SW480 (cell line): ENCODE measurements at places on chromosomes 7 and 10.

DNA sequence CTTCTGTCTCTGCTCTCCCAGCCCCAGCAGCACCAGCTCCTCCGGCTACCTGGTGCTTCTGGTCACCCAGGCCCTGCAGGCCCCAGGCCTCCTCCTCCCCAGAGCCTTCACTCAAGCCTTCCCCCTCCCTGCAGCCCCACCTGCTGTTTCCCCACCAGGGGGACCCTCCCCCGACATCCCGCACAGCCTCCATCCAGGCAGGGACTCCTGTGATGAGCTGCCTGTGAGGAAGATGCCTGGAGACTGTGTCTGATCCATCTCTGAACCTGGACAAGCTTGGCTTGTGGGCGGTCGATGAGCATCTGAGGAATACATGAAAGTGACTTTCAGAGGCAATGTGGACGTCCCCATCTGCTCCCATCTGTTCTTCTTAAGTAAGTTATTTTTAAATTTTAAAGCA, 45.0 kb downstream of the RAMP3 start:
- no peak for DNase-seq

DNA sequence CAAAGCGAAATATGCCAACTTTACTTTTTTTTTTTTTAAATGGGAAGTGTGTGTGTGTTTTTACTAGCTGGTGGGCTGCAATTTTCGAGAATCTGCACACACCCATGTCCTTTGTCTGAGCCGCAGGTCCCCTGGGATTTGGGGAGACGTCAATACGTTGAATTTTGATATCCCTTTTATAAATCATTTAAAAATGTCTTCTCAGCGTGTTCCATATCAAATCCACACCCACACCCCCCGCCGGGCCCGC, 404 bp upstream of the FMC1 start:
- no peak for DNase-seq

DNA sequence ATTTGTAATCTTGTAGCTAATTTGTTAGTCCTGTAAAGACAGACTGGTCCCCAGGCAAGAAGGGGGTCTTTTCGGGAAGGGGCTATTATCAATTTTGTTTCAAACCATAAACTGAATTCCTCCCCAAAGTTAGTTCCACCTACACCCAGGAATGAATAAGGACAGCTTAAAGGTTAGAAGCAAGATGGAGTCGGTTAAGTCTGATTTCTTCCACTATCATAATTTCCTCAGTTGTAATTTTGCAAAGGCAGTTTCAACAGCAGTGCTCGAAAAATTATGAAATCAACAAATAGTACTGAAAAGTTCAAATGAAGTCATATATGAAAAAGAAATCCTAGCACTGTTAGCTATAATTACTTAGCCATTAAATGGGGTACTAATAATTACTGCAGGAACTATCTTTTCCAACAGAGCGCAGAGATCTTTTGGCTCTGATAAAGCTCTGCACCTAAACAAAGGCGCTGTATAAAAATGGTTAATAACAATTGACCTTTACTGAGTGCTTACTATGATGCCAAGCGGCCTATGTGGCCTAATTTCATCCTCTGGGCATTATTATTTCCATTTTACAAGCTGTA, 756 bp upstream of the SEC24C start:
- DNase-seq, result no peak

DNA sequence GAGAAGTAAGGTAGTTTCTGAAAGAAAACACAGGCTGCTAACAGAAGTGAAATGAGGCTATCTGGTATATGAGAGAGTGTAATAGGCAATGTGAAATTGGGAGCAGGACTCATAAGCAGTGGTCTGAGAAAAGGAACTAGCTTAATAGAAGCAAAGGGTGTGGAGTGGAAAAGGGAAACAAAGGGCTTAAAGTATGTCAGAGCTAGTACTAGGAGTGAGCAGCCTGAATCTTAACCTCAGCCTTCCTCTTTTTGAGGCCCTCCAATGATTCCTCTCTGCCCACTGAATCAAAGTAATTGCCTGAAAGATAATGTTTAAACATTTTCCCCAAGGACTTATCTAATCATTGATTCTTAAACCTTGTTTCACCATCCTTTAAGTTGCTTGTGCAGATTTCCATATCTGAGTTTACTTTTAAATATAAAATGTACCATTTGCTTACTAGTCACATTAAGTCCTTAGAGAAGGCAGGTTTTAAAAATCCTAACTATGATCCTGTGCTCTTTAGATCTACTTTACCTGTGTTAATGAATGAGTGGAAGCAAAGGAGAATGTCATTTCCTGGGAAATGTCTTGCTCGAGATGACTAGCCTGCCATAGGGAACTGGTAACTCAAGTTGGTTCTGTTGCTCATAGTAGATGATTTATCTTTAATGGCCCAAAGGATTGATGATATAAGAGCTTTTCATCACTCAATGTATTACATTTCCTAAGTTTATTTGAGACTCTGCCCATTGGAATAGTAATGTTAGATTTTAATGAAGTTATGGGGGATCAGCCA, 155.0 kb downstream of the SKAP2 start:
- no peak for DNase-seq

- DNase-seq, result no peak
These were observed 71.9 kb downstream of the C10orf105 start for GRCh38 chr10:71647526-71648253.

DNA sequence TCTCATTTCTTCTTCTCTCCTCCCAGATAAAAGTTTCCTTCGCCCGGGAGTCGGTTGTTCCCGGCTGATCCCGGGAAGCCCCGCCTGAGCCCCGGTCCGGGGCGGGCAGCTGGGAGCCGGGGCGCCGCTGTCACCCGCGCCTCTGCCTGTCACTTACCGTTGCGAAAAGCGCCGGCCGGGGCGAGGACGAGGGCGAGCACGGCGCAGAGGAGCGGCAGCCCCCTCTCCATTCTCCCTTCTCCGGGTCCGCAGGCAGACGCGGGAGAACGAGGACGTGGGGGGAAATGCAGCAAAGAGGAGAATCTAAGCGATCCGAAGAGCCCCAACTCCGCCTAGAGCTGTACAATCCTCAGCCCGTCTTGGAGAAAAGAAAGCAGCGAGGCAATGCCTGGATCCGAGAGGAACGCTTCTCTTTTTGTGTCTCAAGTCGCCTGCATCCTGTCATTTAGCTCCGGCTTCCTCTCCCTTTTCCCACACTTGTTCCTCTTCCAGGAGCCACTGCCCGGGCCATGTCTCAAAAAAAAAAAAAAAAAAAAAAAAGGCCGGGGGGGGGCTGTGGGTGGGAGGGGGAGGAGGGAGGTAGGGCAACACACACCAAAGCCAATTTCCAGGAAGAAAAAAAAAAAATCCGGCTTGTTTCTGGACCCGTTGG, at the start of gene NRP1:
NRP1 (minus strand) TSS at position 515 of the 652 bp plus-strand sequence; CDS start at position 230, 285 bp downstream.
- DNase-seq, result peak; percentile 35

DNA sequence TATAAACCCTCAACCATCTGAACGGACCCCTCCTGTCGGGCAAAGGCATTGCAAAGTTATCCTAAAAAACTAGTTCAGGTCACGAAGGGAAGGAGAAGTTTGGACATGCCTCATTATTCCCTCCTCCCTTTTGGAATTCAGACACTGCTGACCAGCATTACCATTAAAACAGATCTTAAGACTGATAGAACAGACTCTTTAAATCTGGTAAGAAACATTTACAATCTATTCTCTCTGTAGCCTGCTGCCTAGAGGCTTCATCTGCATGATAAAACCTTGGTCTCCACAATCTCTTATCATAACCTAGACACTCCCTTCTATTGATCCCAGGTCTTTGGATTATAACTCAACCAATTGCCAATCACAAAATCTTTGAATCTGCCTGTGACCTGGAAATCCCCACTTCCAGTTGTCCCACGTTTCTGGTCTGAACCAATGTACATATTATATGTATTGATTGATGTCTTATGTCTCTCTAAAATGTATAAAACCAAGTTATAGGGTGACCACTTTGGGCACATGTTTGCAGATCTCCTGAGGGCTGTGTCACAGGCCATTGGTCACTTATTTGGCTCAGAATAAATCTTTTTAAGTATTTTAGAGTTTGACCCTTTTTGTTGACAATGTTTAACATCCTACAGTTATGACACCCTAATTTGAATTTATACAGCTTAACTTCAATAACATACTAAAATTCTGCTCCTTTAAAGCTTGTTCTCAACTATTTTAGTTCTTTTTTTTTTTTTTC, 23.5 kb upstream of the CNNM2 start:
- DNase-seq, result no peak

GRCh38 chr7:18396953-18397352, 98.6 kb upstream of the HDAC9 start:
- DNase-seq, result no peak

- peak; percentile 94 for DNase-seq
These were observed 68.0 kb upstream of the ZNF438 start for GRCh38 chr10:31099664-31100063.

GRCh38 chr10:35643151-35644049, 1.3 kb upstream of the FZD8 start:
- peak; percentile 38 for DNase-seq

DNA sequence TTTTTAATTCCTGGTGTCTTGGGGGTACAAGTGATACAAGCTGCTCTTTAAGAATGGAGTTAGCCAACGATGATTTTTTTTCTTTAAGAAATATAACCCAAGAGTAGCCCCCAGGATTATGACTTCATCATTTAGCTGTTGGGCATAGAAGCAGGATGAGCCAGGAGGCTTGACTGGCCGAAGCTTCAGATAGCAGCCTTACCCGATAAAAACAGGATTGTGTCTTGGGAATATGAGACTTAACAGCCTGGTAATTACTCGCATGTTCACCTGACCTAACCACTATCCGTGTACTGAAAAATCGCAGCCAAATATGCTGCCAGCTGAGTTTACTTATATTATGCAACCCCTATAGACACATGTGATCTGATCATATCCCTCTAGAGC, 346.0 kb upstream of the BMPER start:
- no peak for DNase-seq

DNA sequence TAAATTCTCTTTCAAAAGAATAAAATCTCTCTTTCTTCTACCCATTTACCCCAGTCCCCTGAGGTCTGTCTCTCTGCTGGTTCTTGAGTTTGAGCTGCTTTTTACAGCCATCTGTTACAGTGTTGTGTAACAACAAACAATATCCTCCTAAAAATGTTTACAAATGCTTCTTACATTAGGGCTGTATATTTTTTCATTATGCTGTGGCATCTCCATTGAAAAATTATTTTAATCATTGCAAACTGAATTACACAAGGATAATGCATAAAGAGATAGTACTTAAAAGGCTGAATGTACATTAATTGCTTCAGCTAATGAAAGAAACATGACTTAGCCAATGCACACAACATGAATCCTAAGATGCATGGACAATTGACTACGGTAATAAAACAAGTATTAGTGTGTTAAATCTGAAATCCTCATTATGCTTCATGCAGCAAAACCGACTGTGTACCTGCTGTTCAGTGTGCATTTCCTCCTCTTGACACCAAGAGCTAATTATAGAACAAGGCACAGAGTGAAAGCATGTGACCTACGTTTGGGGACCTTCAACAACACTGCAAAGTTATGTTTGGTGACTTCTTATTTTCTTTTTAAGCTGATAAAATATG, 181.7 kb upstream of the RHOBTB1 start:
- DNase-seq, result no peak

GRCh38 chr10:110013630-110014293, 6.0 kb downstream of the ADD3 start:
- DNase-seq, result peak; percentile 57

GRCh38 chr10:45040921-45041542, 40.3 kb downstream of the ZNF22 start:
- DNase-seq, result no peak

DNA sequence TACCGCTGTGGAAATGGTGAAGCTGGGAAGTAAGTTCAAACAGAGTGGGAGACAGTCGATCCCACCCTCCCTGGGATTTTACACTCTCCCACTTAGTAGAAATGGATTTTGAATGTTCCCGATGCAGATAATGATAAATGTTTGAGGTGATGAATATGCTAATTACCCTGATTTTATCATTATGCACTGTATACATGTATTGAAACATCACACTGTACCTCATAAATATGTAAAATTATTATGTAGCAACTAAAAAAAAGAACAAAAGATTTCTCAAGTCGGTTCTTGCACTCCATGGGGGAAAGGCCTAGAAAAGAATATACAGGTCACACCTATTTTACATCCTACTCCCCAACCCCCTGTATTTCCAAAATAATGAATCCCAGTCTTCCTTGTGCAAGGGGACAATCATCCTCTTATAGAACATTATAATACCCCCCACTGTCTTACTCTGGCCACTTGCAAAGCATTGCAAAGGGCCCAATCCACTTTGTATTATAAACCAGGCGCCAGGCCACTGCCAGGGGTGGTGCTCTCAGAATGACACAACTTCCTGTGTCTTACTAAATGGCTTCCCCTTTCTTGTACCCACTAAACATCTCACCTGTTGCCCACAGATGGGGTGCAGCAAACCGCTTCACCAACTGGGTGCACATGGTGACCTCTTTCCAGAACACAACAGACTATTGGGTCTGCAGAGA, 20.6 kb upstream of the OR2AE1 start:
- no peak for DNase-seq

GRCh38 chr10:123245264-123245663, 91.1 kb downstream of the BUB3 start:
- DNase-seq, result no peak
